ENCODE measurements at places on chromosomes 5 and 9.

DNA sequence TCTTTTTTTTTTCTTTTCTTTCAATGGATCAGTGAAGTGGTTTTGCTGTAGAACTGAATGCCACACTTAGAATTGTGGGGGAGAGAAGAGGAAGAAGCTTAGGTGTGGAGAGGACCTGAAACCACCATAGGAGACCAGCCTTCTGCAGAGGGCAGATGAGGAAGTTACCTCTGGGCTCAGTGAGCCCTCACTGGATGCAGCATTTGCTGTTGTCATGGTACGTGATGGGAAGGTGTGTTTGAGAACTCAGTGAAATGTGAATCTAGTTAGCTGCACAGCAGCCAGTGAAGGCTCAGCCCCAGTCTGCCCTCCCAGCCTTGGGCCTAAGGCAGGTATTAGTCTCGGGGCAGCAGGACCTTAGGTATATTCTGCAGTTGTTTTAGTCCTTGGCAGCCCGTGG, 17.5 kb downstream of the CYFIP2 start:
- peak; percentile 73 for DNase-seq

DNA sequence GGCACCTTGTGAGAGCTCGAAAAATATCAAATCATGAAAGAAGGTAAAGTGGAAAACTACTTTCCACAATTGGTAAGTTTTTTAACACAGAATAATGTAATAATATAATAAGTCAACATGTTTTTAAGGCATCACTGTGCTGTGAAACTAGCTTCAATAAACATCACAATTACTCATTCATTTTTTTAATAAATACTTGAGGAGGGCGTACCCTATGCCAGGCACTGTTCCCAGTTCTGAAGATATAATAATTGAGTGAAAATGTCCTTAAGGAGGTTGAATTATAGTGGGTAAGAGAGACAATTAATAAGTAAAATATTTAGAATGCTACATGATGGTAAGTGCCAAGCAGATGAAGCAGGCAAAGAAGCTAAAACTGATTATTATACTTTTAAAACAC, 381.4 kb downstream of the ELAVL2 start:
- no peak for DNase-seq

GRCh38 chr5:38479315-38479904, 77.0 kb downstream of the LIFR start:
- no peak for DNase-seq

- DNase-seq, result peak; percentile 61
Observed at GRCh38 chr9:129834489-129835127, 467 bp downstream of the C9orf78 start.

DNA sequence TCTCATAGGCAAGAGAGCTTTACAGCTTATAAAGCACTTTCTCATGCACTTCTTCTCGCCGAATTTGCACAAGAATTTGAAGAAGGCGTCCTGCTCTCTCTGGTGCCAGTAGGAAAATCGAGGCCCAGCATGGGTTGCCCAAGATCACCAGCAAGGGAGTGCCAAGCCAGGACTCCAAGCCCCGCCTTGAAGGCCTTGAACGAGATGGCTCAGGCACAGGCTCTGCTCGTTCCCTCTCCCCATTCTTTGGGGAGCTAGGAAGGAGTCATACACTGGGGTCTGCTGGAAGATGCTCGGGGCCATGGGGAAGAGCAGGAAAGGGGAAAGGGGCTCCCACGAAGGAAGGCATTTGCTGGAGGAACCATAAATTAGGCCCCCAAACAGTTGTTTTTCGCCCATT, 46.7 kb downstream of the PAX5 start:
- DNase-seq, result no peak

DNA sequence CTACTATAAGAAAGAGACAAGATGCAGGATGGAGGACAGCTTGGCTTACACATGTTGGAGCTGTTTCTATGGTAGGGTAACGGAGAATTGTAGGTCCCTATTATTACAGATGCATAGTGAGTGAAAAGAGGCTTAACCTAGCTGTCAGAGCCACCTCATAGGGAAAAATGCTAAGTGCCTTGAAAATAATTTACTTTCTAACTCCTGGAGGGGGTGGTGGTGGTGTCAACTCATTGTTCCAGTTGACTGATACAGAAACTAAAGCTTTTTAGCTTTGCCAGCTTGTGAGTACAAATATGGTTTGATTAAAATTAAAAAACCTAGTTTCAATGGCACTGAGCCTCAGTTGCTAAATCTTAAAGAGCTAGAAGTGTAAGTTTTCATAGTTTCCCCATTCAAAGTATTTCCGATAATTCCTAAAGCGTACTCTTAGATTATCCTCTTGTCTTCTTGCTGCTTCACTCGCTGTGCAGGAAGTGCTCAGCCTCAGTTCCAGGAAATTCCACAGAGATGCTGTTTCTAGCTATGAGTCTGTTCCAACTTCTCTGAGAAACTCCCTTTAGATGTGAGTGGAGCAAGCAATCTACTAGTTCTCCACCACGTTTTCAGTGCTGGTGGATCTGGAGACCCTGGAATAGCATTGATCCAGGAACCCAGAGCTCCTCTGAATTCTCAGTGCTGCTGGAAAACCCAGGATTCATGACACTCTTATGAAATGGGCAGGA, 265.2 kb downstream of the DMAC1 start:
- peak; percentile 81 for DNase-seq

- DNase-seq, result no peak
Observed at GRCh38 chr5:137619191-137619870, 116.6 kb downstream of the KLHL3 start.

DNA sequence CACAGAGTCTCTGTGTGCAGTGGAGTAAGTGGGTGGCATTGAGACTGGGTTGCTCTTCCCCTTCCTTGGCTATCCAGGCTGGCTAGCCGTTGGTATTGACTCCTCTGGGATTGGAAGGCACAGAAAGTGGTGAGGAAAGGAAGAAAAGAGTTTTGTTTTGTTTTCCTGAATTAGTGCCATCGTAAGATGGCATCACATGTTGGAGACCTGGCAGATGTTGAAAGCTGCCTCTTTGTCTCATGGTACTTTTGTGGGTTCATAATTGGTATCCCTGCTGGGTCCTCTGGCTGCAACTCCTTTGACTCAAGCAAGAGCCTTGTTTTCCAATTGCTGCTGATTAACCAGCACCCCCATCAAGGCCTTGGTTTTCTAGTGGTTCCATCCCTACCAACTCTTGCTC, 293.8 kb downstream of the PDE4D start:
- no peak for DNase-seq

- no peak for DNase-seq
Observed at GRCh38 chr5:109762821-109763220, 73.1 kb downstream of the MAN2A1 start.

- no peak for DNase-seq
Observed at GRCh38 chr5:138574744-138575193, 432 bp downstream of the HSPA9 start.

GRCh38 chr9:19999491-20000057, 210.7 kb upstream of the SLC24A2 start:
- peak; percentile 82 for DNase-seq

GRCh38 chr9:107340920-107341632, 58.0 kb downstream of the RAD23B start:
- peak; percentile 71 for DNase-seq

- no peak for DNase-seq
Observed at GRCh38 chr5:76196457-76196856, 113.3 kb downstream of the SV2C start.

DNA sequence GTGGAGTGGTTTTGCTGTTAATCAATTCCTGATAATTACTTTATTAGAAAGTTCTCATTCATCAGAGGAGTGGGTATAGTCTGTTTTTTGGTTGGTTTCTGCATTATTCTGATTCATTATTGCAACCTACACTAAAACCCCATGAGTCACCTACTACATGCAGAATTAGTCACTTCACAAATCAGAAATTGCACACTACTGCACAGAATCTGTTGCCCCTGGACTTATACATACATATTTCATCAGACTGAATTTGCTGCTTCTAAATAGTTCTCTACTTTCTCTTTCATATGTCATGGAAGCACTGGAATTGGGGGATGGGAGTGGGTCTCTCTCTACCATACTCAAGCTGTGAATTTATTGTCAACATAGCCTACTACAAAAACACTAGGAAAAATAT, 585.1 kb downstream of the DNAH5 start:
- DNase-seq, result no peak

DNA sequence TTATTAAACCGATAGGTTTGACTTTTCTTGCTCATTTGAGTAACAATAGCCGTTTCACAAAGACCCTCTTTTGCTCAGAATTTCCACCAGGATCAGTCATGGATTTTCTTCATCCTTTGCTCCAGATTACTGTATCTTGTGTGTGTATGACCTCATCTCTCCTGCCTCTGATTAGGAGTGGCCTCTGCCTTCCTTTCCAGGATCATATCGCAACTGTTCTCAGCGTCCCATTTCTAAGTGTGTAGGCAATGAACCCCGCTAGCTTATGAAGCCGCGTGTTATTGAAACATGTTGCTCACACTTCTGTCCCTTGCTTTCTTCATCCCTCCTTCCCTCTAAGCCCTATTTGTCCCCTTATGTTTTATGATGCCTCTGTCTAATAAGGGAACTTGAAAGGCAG, 169.8 kb upstream of the RPS23 start:
- no peak for DNase-seq

- no peak for DNase-seq
Observed at GRCh38 chr9:17600962-17601593, 22.2 kb downstream of the SH3GL2 start.

- no peak for DNase-seq
Observed at GRCh38 chr9:29697011-29697410, 2123.7 kb upstream of the C9orf72 start.

DNA sequence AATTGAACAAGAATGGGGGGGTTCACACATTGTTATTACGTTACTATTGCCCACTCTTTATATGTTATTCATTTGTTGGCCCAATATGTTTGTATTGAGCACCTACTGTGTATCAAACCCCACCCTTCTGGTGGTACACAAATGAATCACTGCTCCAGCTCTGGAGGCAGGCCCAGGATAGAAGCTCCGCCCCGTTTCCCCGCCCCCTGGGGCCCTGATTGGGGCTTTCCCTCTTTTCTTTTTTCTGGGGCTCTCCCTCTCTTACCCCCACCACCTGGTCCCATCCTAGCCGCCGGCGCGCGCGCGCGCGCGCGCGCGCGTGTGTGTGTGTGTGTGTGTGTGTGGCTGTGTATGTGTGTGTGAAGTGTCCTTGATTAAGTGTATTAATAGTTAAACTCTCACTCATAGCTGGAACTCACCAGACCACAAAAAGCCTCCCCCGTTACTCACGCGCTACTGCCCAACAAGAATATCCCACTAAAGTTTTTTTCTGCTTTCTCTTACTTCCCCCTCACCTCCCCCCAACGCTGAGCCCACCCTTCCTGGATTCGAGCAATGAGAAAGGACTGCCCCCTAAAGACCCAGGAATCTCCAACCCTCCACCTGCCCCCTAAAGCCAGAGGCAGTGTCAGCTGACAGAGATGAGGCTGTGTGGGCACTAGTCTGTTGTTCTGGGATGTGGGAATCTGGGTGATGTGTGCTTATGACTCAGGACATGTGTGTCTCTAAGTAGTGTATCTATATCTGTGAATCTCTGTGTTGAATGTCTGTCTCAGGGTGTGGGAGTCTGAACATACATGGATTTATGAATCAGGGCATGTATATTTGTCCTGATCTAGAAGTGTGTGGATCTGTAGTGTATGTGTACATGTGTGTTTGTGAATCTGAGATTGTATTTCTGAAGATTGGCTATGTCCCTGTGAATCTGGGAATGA, 4.0 kb downstream of the CXXC5 start:
- peak; percentile 59 for DNase-seq

GRCh38 chr9:132447346-132447745, 37.3 kb downstream of the CFAP77 start:
- DNase-seq, result no peak

DNA sequence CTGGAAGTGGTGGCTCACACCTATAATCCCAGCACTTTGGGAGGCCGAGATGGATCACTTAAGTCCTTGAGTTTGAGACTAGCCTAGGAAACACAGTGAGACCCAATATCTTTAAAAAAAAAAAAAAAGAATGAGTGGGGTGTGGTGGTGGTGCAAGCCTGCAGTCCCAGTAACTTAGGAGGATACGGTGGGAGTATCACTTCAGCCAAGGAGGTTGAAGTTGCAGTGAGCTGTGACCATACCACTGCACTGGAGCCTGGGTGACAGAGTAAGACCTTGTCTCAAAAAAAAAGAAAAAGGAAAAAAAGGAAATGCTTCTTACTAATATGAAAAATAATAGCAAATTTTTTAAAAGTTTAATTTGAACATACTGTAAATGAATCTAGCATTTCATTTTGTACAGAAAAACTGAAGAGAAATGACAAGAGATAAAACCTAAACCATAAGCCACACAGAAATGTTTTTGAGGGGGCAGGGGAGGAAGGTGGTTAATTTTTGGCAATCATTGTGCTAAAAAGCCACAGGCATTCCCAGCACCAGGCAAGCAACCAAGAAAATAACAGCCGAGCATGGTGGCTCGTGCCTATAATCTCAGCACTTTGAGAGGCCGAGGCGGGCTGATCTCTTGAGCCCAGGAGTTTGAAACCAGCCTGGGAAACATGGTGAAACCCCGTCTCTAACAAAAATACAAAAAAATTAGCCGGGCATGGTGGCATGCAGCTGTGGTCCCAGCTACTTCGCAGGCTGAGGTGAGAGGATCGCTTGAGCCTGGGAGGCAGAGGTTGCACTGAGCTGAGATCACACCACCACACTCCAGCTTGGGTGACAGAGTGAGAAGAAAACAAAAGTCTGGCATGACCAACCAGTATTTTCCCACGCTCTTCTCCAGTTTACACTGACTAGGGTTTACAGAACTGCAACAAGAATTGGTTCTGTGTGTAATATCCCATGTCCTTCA, 114.5 kb upstream of the NR5A1 start:
- DNase-seq, result no peak

- DNase-seq, result no peak
Observed at GRCh38 chr9:98573749-98574278, 134.9 kb downstream of the GABBR2 start.

DNA sequence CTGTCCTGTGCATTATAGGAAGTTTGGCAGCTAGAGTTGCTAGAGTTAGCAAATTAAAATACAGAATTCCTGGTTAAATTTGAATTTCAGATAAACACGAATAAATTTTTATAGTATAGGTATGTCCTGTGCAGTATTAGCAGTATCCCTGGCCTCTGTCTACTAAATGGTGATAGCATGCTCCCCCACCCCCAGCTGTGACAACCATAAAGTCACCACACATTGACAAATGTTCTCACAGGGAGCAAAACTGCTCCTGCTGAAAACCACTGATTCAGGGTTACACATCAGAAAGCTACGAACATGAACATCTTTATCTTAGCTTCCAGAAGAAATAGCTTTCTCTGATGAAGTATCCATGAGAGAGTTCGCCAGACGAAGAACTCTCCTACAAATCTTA, 91.8 kb upstream of the CCDC112 start:
- DNase-seq, result no peak

- DNase-seq, result peak; percentile 71
Observed at GRCh38 chr5:98927242-98927988, 1.4 kb downstream of the CHD1 start.

DNA sequence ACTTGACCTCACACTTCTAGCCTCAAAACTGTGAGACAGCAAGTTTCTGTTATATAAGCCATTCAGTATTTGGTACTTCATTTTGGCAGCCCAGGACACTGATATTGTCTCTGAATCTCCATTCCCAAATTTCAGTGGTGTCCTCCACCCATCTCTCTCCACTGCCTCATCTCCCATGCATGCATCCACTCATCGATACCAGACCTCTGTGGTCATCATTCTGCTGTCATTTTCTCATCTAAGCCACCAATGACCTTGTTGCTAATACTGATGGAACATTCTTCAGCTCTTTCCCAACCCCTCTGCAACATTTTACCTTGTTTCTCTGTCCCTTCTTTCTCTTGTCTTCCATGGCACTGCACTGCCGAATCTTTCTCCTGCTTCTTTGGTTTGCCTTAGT, 221.8 kb downstream of the SNX18 start:
- DNase-seq, result no peak

- no peak for DNase-seq
Observed at GRCh38 chr9:91954841-91955471, 4.9 kb upstream of the ROR2 start.

- no peak for DNase-seq
Observed at GRCh38 chr5:171542525-171543140, 123.2 kb downstream of the FGF18 start.

Data from CD4-positive, CD25-positive, alpha-beta regulatory T cell (primary cell).